SK-N-MC (cell line): ENCODE measurements at places on chromosomes 5 and 9.

DNA sequence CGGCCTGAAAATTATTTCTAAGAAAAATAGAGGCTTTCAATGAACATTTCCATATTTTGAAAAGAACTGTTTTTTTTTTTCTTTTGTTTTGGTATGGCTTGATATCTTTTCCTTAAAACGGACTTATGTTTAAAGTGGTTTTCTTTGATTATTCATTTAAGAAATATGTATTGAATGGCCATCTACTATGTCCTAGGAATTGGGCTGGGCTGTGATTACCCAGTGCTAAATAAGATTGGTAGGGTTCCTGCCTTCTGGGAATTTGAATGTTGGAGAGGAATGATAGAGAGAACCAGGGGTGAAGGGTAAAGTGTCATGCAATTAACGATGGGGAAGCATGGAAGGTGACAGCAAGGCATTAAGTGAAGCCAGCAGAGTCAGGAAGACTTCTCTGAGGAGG lies 33.2 kb downstream of the TNFSF8 start:
- DNase-seq = no peak

DNA sequence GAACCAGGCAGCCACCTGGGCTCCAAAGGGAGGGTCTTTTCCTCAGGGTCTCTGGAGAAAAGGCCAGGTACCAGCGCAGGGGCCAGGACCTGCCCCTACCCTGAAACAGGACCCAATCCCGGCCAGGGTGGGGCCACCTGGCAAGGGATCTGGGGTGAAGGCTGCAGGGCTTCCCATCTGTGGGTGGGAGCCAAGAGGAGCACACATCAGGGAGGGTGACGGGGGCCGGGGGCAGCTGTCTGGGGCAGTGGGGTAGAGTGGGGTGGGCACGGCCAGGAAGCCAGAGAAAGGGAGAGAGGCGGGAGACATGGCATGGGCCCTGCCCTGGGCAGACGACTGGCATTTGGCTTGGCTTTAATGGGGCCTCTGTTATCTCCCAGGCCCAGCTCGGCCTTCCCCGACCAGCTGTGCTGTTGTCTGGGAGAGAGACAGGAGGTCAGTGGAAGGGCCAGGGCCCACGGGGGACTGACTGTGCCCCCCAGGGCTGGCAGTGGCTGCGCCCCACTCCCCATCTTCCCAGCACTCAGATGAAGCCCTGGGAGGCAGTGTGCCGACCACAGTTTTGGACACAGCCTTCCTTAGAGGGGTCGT lies 57.2 kb upstream of the RNF130 start:
- DNase-seq = no peak

GRCh38 chr9:81798606-81799005 lies 109.3 kb upstream of the TLE1 start:
- DNase-seq = no peak

GRCh38 chr5:9099689-9100088 lies 446.2 kb downstream of the SEMA5A start:
- no peak for DNase-seq

GRCh38 chr9:93465855-93466254 lies 12.5 kb upstream of the FAM120AOS start:
- DNase-seq = no peak

- DNase-seq = no peak
Measured at GRCh38 chr9:98694943-98695342, 13.8 kb downstream of the GABBR2 start.

- DNase-seq = no peak
Measured at GRCh38 chr9:121026260-121026691, 23.8 kb downstream of the C5 start.

GRCh38 chr5:95718203-95718602 lies 12.9 kb upstream of the RHOBTB3 start:
- DNase-seq = peak; percentile 76

DNA sequence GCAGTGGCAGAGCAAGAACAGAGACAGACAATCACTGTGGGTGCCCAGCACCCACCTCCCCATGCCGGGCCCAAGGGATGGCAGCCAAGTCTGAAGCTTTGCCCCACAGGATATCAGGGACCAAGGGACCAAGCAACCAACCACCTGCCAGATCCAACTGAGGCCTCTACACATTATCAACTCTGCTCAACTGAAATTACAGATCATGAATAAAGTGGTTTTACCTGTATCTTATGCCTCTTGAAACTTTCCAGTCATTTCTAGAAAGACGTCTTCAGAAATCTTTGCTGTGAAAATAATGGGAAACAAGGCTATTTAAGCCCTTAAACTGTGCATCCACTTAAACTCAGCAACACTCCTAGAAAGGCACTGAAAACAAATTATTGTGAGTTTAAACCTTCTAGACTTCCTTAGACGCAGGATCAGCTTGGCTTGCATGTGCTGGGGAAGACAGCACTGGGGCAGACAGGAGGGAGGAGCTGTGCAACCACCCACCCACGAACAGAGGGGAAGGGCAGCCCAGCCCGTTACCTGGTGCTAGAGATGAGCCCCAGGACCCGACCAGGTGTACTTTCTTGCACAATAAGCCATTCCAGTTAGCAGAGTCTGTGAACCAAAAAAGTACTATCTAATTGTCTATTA lies 80.0 kb downstream of the SEMA4D start:
- no peak for DNase-seq

DNA sequence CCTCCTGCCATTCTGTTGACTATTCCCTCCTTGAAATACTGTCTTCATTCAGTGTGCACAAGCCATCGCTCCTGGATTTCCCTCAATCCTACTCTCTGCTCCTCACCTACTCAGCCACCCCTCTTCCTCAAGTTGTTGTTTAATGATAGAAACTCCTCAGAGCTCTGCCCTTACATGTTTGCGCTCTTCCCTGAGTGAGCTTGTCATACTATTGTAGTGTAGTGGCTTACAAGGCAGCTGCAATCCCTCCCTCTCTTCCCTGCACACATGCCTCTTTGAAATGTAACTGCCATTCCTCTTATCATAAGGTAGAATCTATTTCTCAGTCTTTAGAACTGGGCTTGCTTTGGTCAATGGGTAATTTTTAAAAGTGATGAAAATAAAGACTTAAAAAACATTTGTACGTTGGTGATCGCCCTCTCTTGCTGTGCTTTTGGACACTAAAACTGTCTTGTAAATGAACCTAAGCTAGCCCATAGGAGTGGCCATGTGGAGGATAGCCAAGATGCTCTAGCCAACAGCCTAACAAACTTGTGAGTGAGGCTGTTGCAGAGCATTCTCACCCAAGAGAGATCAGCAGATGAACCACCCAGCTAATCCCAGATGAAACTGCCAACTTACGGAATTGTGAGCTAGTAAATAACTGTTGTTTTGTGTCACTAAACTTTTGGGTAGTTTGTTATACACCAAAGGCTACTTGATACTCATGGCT lies 18.1 kb upstream of the SMAD5 start:
- no peak for DNase-seq

GRCh38 chr5:93022796-93023447 lies 558.1 kb downstream of the NR2F1-AS1 start:
- DNase-seq = no peak

GRCh38 chr5:96516631-96517071 lies 83.6 kb upstream of the PCSK1 start:
- no peak for DNase-seq

- DNase-seq = peak; percentile 86
Measured at GRCh38 chr5:37738057-37738691, 101.7 kb downstream of the GDNF start.

GRCh38 chr5:1985781-1986180 lies 103.1 kb upstream of the IRX4 start:
- DNase-seq = no peak

DNA sequence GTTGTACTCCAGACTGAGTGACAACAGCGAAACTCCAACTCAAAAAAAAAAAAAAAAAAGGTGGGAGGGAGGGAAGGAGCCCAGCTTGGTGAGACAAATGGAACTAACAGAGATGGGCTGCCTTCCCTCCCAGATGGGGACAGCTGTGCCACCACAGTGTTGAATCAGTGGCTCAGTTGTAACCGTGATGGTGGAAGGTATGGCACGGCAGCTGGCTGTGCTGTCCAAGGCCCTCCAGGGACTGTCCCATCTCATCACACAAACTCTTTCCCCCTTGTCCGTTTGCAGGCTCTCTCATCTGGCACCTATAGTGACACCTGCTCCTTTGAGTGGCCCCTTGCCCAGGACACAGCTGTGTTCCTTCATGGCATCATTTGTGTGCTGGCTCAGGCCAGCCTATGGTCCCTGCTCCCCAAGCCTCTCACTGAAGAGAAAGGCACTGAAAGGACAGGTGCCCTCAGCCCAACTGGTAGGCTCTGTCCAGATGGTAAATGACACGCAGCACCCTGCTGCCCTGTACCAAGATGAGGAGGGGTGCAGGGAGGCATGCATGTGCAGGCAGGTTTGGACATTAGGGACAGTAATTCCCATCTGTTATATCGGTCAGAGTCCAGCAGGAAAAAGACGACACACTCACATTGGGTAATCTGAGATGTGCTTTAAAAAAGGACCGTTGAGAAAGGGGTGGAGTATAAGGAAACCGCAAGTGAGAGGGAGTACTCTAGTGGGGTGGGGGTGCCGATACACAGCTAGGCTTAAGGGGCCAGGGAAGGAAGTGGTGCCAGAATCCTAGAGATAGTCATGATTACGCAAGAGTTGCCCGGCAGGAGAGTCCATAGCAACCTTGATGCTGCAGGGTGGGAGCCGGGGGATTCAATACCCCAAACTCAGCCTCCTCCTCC lies 4.3 kb downstream of the SMIM33 start:
- peak; percentile 12 for DNase-seq

GRCh38 chr5:115132465-115132864 lies 37.2 kb downstream of the TRIM36 start:
- DNase-seq = no peak

DNA sequence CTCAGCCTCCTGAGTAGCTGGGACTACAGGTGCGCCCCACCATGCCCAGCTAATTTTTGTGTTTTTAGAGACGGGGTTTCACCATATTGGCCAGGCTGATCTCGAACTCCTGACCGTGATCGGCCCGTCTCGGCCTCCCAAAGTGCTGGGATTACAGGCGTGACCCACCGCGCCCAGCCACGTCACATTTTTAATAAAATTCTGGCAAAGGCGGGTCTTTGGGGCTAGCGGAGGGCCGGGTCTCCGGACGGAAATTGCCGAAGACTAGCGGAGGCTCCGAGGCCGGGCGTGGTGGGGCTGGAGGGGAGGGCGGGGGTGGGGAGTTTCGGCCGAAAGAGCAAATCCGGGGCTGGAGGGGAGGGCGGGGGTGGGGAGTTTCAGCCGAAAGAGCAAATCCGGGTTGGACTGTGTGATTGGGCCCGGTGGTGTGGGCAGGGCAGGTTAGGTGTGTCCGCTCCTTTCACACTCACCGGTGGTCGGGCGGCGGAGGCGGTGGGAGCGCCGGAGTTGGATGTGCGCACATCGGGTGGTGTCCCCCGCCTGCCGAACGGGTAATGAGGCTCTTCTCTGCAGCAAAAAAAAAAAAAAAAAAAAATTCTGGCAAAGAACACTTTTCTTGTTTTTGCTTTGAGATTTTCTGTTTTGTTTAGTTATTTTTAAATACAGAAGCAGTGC lies 27.1 kb downstream of the RUFY1 start:
- DNase-seq = no peak

- no peak for DNase-seq
Measured at GRCh38 chr5:170378740-170379139, 10.4 kb downstream of the KCNMB1 start.

GRCh38 chr9:133168432-133168831 lies 4.7 kb upstream of the GBGT1 start:
- no peak for DNase-seq

DNA sequence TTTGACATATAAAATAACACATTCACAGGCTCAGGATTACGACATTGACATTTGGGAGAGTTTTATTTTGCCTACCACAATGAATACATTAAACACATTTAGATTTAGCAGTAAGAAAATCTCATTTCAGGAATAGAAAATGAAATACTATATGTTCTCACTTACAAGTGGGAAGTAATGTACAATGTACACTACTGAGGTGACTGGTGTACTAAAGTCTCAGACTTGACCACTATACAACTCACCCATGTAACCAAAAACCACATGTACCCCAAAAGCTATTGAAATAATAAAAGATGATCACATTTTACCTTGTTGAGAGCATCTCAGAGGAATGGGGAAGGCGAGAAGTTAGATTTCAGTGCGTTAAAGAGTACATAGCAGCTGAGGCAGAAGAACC lies 1202.4 kb upstream of the SEMA6A start:
- DNase-seq = no peak

- no peak for DNase-seq
Measured at GRCh38 chr5:67211926-67212325, 15.3 kb upstream of the CD180 start.

GRCh38 chr5:61263561-61264272 lies 68.3 kb upstream of the ZSWIM6 start:
- DNase-seq = no peak

- DNase-seq = no peak
Measured at GRCh38 chr9:131107760-131108159, 11.4 kb downstream of the AIF1L start.

DNA sequence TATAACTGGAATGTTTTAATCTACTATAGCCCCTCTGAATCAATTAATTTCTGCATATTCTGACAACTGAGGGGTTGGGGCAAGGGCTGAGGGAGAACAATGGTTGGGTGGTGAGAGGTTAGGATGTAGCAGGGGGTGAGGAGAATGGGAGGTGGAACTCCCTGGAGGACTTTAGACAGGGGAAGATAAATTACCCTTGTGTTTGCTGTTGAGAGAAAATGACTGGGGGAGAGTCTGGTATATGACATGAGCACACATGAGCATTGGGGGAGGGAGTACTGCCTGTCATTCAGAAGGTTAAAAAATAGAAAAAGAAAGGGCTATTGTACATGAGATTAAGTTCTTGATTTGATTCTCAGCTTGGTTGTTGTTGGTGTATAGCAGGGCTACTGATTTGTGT lies 37.2 kb upstream of the PAPPA start:
- no peak for DNase-seq

DNA sequence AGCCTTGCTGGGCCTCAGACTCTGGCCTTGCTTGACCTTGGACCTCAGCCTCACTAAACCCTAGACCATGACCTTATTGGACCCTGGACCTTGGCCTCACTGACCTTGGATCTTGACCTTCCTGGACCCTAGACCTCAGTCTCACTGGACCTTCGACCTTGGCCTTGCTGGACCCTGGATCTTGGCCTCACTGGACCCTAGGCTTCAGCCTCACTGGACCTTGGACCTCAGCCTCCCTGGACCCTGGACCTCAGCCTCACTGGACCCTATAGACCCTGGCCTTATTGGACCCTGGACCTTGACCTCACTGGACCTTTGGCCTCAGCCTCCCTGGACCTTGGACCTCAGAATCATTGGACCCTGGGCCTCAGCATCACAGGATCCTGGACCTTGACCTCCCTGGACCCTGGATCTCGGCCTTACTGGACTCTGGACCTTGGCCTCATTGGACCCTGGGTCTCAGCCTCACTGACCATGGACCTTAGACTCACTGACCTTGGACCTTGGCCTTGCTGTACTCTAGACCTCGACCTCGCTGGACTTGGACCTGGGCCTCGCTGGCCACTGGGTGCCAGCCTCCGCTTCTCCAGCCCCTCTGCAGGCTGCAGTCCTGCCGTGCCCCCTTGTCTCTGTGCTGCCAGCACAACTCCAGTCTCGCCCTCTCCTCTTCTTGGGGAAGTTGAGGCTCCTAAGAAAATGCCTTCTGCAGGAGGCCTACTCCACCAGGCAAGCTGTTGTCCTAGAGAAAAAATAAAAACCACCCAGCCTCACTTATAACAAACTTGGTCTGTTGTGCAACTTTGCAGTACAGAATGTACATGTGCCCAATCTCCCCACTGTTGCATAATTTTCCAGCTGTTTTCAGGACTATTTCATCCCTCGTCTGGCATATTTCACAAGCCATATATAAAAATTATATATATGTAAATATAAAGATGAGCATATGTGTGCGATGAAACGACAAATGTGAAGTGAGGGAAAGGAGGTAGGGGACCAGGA lies 11.0 kb upstream of the ADAMTS2 start:
- no peak for DNase-seq
